MV-4-11 (cell line): ENCODE measurements at places on chromosomes 3 and 15.

- no peak for DNase-seq
These were observed 37.8 kb downstream of the DLG1 start for GRCh38 chr3:197260491-197261163.

GRCh38 chr3:188253800-188254452 lies 100.0 kb downstream of the LPP start:
- DNase-seq = no peak

DNA sequence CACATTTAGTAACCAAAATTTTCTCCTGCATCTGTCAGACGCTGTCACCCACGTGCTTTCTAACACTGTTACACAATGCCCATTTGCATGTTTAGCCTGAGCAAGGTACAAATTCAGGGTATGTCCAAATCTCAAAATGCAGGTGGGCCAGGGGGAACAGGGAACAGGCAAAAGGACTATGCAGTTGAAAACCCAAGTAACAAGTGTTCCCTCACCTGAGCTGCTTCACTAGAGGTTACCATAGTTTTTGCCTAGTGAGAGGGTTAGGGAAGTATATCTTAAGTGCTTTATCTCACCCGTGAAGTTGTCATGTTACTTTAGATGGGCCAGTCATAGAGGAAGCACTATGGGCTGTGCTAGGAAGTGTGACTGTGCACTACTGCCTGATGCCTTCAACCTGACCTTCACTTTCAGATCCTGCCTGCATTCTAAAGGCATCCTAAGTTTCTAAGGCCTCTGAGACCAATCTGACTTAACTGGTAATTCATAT lies 6.0 kb upstream of the TMEM87A start:
- peak; percentile 82 for DNase-seq

DNA sequence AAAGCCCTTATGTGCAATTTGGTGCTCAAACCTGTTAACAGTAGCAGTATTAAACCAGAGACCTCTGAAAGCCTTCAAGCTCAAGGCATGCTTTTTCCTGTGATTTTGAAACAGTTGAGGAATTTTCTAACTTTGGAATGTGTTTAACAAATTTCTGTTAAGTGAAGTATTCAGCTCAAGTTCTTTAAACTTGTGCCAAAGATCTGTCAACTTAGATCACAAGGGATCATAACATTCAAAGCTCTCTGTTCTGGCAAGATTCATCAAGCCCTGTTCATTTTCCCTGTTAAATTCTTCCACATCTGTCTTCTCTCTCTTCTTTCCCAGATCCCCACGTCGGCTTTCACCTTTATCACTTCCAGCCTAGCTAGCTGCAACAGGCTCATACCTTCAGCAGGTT lies 28.8 kb upstream of the RYK start:
- no peak for DNase-seq

DNA sequence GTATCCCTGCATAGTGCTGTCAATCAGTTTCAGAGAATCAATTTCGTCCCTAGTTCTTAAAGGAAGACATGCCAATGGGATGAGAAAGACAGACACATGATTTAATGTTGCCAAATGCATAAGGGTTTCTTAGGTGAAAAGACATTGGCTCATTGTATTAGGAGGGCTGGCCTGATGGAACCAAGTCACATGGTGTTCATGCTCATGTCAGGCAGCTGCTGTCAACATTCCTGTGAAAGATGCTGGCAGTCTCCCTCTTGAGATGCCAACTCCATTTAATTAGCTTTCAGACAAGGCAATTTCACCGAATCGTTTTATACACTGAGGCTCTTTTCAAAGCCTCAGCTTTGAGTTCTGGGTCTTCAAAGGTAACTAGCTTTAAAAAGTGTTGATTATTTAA lies 16.1 kb upstream of the IL1RAP start:
- no peak for DNase-seq

DNA sequence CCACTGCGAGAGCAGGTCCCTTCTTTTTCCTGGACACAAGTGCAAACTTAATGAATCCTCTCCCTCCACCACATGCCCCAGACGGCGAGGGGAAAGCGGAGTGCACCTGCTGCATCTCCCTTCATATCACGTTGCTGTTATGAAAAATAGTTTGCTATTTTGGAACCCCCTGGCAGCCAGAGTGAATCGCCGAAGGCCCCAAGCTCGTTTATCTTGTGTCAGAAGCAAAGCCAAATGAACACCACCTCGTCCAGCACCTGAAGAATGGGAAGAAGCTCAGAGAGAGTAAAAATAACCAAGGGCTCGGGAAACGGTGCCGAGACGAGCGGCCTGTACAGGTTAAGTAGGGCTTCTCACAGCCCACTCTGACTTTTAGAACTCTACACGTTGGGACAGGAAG lies 394.6 kb upstream of the RORA start:
- DNase-seq = no peak

DNA sequence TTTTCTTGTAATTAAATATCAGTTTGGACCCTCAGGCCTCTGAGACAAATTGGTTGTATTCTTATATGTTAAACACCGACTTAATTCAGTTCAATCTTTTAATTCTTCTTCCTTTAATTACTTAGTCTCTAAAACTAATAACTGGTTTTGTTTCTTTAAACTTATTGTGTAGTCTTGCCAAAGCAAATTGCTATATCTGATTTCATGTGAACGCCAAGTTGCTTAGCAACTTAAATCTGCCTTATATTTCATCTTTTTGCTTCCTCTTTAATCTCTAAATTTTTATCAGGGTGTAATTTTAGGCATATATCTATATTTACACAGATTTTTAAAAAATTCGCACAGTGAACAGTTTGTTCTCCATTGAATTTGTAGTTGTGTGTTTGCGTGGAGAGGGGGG lies 82.2 kb downstream of the CADM2 start:
- no peak for DNase-seq

GRCh38 chr3:21654662-21655061 lies 96.3 kb downstream of the ZNF385D start:
- no peak for DNase-seq

GRCh38 chr3:18743761-18744160 lies 318.6 kb upstream of the SATB1 start:
- DNase-seq = no peak

- DNase-seq = no peak
These were observed 554.2 kb upstream of the KCNMB2 start for GRCh38 chr3:177982034-177982433.

DNA sequence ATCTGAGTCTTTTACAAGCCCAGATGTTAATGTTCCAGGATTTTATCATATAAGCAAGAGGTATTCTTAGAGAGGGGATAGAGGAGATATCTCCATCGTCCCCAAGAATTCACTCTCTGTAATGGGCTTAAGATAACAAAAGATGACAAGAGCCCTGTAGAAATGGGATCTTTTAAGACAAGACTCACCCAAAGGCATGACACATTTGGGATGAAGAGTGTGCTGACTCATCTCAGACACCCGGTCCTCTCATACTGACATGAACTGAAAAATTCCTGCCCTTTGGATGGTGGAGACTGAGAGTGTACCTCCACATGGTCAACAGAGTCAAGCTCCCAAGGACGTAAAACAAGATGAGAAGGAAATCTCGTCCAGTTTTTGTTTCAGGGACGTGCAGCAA lies 11.0 kb downstream of the LEKR1 start:
- DNase-seq = no peak

GRCh38 chr3:122101646-122102045 lies 46.5 kb downstream of the CD86 start:
- DNase-seq = peak; percentile 82

GRCh38 chr15:39589815-39590644 lies 9.2 kb downstream of the THBS1 start:
- no peak for DNase-seq

DNA sequence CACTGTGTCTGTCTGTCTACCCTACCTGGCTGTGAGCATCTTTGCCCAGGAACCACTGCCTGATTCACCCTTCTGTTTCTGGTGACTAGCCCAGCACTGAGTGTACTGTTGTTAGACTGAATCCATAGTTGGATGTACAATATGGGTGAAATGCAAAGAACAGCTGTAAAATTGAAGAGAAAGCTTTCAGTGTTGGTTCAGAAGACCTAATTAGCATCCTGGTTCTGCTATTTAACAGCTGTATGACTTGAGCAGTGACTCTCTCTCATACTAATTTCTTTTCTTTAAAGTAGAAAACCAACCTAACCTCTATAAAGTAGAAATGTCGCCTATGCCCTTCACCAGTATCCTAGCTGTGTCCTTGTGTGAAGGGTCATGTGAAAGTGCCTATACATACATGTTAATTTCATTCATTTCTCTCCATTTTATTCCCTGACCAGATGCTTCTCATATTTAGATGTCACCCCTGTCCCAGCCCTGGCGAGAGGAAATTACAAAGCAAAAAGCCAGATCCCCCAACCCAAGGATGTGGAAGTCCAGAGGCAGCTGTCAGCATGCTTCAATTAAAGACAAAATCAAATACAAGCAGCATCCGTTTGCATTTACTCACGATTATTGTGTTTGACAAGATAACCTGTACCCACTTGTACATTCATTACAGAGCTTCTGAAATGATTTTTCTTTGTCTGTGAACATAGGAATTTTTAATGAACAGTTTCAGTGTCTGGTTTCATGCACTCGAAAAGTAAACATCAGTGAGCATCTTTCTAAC lies 305.7 kb upstream of the ICE2 start:
- no peak for DNase-seq

- no peak for DNase-seq
These were observed 32.6 kb upstream of the SPTBN5 start for GRCh38 chr15:41926185-41927056.

DNA sequence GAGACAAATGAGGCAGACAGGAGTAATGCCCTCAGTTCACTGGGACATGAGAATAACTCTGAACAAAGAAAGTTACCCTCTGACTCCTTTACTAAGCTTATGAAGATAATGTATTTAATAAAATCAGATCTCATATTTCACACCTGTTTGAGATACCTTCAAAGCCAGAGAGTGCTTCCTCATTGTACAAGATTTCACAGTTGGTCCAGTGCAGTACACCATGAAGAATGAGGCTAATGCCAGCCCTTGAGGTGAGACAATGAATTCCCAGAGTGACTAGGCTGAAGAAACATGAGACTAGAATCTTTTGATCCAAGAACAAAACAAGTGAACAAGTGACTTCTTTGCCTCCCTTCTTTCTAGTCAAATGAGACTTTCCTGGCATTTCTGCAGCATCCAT lies 1133.8 kb downstream of the TUSC7 start:
- DNase-seq = no peak

DNA sequence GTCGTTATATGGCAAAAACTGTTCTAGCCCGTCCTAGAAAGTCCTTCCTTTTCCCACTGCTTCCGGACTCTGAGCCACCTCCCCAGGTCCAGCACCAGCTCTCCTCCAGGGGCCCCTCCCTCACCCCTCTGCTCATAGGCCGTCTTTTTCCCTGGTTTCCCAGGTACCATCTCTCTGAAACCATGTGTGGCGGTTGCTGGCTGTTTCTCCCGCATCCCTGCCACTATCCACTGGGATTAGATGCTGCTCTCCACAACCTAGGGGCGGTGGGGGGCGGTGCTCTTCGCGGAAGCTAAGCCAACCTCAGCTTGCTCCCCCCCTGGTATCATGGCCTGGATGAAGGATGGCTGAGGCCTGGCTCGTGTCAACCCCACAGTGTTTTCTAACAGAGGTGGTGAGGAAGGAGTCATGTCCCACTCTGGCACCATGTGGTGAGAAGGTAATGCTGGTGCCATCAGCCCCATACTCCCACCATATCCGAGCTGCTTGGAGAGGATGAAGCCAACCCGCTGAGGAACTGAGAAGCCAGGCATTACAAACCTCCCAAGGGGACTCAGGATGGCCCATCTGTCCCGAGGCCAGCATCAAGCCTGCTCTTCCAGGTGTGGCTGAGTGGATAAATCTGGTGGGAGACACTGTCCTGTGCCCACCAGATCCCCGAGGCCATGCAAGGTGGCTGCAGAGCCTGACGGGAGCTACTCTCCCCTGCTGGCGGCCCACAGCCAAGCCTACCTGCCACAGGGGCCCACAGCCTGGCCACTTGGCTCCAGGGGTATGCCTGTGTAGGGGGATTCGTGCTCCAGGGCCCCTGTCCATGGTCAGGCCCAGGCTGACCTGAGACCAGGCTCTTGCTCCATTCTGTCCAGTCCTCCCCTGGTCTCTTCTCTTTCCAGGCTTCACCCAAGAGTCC lies 27.9 kb upstream of the SLC41A3 start:
- DNase-seq = no peak

DNA sequence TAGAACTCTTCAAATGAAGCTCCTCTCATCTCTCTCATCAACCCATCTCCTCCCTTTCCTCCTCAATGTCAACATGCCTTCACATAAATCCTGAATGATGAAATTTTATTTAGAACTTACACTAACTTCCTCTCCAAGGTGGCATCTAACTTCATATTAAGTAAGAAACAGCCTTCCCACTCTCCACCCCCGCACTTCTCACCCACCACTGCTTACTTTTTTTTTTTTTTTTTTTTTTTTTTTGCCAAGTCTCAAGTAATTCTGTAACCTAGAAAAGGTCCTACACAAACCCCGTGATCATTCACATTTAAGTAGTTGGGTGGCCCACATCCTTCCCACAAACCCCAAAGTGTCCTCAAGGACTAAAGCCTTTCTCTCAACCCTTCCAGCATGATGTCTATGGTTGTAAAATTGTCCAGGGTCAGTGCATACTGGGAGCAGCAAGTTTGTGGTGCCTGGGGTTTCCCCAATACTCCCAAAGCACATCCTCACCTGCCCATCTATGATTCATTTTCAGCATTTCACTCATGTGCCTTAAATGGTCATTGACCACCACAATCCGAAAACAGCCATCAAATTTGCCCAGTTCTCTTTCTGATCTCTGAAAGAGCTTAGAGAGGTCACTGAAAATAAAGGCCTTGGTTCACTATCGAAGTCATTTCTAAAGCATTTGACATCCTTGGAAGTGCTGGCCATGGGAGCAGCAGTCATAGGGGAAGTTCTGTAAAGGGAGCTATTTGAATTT lies 47.2 kb downstream of the CD86 start:
- peak; percentile 91 for DNase-seq

- no peak for DNase-seq
These were observed 86.8 kb downstream of the TCF12 start for GRCh38 chr15:57005244-57005643.

DNA sequence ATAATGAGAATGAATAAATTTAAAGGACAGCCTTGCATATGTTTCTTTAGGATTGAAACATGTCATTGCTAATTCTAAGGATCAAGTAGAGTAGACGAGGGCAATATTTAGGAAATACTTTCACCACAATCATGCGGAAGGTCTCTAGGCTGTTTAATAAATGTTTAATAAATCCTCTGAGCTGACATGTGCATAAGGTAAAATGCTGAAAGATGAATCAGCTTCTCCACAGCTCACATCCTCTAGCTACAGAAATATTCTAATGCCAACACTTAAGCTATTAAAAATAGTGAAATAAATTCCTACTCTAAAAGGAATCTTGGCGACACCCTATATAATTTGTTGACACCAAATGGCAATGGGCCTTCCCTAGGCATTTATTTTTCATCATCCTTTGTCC lies 407.3 kb downstream of the TBL1XR1 start:
- DNase-seq = no peak

- no peak for DNase-seq
These were observed 195.2 kb upstream of the MCTP2 start for GRCh38 chr15:94036156-94036555.

GRCh38 chr3:38136393-38136776 lies 542 bp downstream of the ACAA1 start:
- no peak for DNase-seq

DNA sequence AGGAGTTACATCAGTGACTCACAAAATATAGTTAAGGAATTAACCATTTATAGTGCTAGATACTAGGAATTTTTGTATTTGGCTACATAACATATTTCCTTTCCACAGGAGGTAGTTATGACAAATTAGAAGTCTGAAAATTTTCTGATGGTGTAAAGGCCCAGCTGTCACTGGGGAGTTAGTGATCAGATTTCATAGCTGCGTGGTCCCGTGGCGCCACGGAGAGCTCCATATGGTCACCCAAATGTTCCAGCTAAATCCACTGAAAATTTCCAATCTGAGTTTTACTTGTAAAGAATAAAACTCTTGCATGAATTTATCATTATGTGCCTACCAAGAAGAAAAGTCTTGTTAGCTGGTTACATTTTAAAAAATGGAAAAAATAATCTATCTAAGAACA lies 368.9 kb upstream of the PLSCR5 start:
- DNase-seq = no peak
